ENCODE measurements at places on chromosomes 13 and 19. TPM values are rescaled to one million over a fixed set of nuclear protein-coding genes. Genes with fewer than 3 reads are reported as not detected.

Gene CCDC122
- total RNA-seq: 1.3 TPM

Gene ZNF560
- total RNA-seq: not detected

GRCh38 chr13:30645629-30646028 is 27.9 kb downstream of the USPL1 start:
- DNase-seq: no peak

GRCh38 chr13:59236944-59237343 is 926.8 kb downstream of the DIAPH3 start:
- DNase-seq: no peak

DNA sequence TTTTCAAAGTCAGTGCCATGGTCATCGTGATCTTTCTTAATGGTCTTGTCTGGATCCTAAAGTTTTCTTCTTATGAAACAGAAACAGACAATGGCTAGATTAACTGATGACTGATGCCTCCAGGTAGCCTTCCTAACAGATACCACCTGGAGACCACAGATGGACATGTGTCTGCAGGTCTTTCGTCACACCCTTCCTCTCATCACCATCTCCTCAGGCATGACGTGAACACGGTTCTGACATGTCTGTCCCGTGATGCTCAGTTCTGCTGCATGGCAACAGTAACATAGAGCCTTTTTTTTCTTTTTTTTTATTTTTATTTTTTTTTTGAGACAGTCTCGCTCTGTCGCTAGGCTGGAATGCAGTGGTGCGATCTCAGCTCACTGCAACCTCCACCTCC is 13.1 kb upstream of the LAMP1 start:
- no peak for DNase-seq

Gene ZNF563
- total RNA-seq: 3.6 TPM

Gene KLK6
- total RNA-seq: 2.1 TPM

DNA sequence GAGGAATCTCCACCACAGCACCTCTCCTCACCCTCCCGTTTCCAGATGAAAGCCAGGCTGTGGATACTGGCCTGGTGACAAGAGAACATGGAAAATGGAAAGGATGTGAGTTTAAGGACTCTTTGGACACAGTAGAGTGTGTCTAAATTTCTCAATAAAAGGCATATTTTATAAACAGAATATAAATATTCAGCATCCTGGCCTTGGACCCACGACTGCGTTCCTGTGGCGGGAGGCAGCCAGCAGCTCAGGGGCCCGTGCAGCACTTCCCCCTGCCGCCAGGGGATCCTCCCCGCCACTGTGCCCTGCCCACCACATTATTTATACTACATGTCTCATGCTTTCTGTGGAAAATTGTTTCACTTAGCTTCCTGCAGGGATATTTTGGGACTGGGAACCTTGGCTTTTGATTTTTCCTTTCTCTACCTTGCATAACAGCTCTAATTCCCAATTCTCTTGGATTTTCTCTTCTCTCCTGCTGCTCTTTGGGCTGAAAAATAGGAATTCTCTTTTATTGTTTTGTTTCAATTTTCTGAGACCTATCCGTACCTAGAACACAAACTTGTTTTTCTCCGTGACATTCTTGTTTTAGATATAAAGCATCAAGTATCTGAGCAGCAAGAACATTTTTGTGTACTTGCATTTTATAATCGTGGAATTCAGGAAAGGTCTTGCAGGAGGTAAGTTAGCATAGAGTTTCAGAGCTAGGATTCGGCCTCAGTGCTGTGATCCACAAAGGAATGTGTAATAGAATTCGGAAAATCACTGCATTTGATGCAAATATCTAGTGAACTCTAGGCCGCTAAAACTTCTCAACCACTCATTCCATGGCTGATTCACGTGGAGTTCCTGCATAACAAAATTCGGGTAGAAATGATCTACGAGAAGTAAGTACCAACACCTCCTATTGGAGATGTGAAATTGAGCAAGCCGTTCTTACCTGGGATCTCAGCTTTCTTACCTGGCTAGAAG is 107.7 kb upstream of the SPATA13 start:
- DNase-seq: no peak

- DNase-seq: no peak
Observed at GRCh38 chr13:26619358-26619757, 61.9 kb downstream of the WASF3 start.

- DNase-seq: no peak
Observed at GRCh38 chr19:54521022-54521859, 18.6 kb downstream of the LAIR2 start.

DNA sequence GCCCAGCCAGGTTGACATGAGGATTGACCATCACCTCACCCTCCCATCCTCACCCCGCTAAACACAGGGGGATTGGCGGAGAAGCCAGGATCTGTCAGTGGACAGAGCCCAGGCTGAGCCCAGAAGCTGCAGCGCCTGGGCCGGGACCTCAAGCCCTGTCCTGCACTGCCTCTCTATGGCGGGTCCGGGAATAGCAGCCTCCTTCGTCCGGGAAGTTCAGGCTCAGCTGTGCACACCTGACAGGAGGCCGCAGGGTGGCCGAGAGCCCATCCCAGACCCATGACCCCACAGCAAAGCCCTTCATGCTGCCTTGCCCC is 67.8 kb downstream of the SPACA7 start:
- no peak for DNase-seq

GRCh38 chr19:35805526-35806102 is 7.0 kb downstream of the PRODH2 start:
- DNase-seq: no peak

GRCh38 chr13:94673851-94674250 is 38.5 kb downstream of the SOX21 start:
- DNase-seq: no peak

Measured in tibial nerve (tissue), 4 donors.